Hepatocyte (in vitro differentiated cells): ENCODE measurements at places on chromosomes 5 and 9. TPM values are rescaled to one million over a fixed set of nuclear protein-coding genes. Genes with fewer than 3 reads are reported as not detected.
A peak's percentile ranks its signal among the peaks of the same experiment; 100 is the strongest.

NSD1 gene
- 23.4 and 26.6 TPM in 2 replicates for polyA plus RNA-seq

ZNF454 gene
- polyA plus RNA-seq: not detected in 2 replicates

GRCh38 chr9:112757282-112757883 lies 6.8 kb downstream of the SNX30 start:
- peaks cover 31% of the 10 kb centered on the region for H3K4me1 ChIP-seq
- peak overlapping the region; percentile 20 for H3K27ac ChIP-seq
- no peak overlapping the region for H3K4me3 ChIP-seq
- H3K36me3 ChIP-seq: no peaks in the 10 kb centered on the region
- no peak for DNase-seq
- H3K27me3 ChIP-seq: no peaks in the 10 kb centered on the region

- H3K27ac ChIP-seq: no peak overlapping the region
- H3K36me3 ChIP-seq: no peaks in the 10 kb centered on the region
- no peak for DNase-seq
- no peaks in the 10 kb centered on the region for H3K27me3 ChIP-seq
These were observed 663.2 kb downstream of the TLR4 start for GRCh38 chr9:118367383-118367782.

DNA sequence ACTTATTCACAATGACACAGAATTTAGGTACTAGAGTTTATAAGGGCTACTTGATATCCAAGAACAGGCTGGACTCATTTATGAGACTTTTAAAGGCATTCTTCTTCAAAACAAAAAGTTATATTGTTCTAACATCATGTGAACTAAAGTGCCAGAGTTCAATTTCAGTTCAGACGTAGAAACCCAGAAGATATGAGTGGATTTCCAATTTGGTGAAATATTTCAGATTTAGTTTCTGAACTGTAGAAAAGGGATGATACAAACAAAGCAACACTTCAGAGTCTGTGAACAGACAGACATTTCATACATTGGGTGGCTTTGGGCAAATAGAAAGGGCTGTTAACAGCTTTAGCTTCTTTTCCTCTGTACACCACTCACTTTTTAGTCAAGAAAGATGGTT lies 384.0 kb downstream of the NR2F1-AS1 start:
- H3K4me1 ChIP-seq: peaks cover 17% of the 10 kb centered on the region
- H3K36me3 ChIP-seq: no peaks in the 10 kb centered on the region
- no peaks in the 10 kb centered on the region for H3K27me3 ChIP-seq

- no peak overlapping the region for H3K27ac ChIP-seq
- no peak overlapping the region for H3K4me3 ChIP-seq
- H3K27me3 ChIP-seq: no peaks in the 10 kb centered on the region
- no peak for DNase-seq
These were observed 638.3 kb downstream of the HTR1A start for GRCh38 chr5:63323926-63324325.

DNA sequence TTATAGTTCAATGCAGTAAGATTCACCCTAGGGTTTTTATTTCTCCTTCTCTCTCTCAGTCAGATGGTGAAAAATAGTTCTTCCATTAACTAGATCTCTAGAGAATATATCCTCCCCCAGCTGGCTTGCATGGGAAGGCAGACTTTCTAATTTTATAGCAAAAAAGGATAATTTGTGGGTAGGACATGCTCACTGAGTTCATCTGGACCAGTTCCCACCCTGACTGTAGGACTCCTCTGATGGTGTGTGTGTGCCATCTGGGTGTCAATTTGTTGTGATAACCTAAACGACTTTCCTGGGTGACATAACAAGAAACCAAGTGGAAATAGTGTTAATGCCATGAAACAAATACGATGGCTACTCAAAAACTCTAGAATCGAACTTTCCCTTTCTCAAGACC lies 44.9 kb downstream of the APBA1 start:
- H3K4me1 ChIP-seq: no peaks in the 10 kb centered on the region
- H3K36me3 ChIP-seq: no peaks in the 10 kb centered on the region
- H3K27me3 ChIP-seq: no peaks in the 10 kb centered on the region

DNA sequence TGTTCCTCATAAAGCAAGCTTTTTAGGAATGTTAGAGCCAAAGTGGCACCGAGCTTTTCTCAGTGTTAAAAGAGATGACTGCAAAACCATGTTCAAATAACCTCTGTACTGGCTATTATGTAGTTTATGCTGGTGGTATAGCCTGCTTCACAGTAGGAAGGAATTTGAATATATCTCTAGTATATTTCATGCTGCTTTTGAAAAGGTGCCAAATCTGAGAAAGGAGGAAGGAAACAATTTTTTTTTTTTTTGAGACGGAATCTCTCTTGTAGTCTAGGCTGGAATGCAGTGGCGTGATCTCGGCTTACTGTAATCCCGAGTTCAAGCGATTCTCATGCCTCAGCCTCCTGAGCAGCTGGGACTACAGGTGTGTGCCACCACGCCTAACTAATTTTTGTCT lies 13.5 kb downstream of the CREBRF start:
- H3K4me1 ChIP-seq: no peaks in the 10 kb centered on the region
- no peaks in the 10 kb centered on the region for H3K27me3 ChIP-seq
- no peak for DNase-seq
- H3K4me3 ChIP-seq: no peak overlapping the region
- no peak overlapping the region for H3K27ac ChIP-seq

DNA sequence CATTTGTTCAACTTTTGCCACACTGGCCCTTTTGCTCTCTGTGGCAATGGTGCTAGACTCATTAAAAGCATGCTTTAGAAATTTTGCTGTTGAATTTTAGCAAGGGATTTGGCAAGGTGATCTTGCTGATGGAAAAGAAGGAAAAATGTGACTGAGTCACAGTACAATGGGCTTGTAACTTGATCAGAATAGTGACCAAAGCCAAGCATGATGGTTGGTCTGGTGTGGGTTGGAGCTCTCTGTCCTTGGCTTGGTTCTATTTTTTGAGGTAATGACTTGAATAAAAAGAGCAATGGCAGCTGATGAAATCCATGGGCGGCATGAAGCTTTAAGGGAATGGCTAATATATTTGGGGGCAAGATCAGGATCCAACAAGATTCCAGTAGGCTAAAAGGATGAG lies 114.4 kb upstream of the ZNF366 start:
- H3K36me3 ChIP-seq: no peaks in the 10 kb centered on the region
- H3K27ac ChIP-seq: no peak overlapping the region
- H3K4me3 ChIP-seq: no peak overlapping the region
- peaks cover 23% of the 10 kb centered on the region for H3K4me1 ChIP-seq

NFX1 gene
- polyA plus RNA-seq: 19.5 and 22.4 TPM in 2 replicates

- no peaks in the 10 kb centered on the region for H3K36me3 ChIP-seq
- H3K27ac ChIP-seq: no peak overlapping the region
- peak; percentile 32 for DNase-seq
- H3K4me1 ChIP-seq: no peaks in the 10 kb centered on the region
- no peaks in the 10 kb centered on the region for H3K27me3 ChIP-seq
- H3K4me3 ChIP-seq: no peak overlapping the region
These were observed 297.3 kb downstream of the NR3C1 start for GRCh38 chr5:143106174-143106573.

IL31RA gene
- 0.17 and 0.53 TPM in 2 replicates for polyA plus RNA-seq

DNA sequence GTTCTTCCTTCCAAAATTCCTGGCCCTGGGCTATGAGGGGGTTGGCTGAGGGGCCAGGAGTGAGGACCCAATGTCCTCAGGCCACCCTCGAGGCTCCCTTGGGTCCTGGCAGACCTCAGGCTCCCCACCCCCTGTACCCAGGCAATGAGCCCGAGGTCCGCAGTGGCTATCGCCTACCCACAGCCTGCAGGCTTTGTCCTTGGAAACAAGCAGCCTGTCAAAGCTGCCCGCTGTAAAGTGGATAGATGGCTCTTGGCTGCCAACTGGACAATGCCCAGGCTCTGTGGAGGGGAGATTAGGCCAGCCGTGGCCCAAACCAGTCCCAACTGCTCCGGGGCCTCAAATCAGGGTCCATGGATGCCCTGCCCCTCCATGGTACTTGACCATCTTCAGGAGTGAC lies 2.2 kb upstream of the ADGRD2 start:
- H3K36me3 ChIP-seq: no peaks in the 10 kb centered on the region
- H3K27ac ChIP-seq: no peak overlapping the region
- DNase-seq: no peak
- H3K27me3 ChIP-seq: peaks cover 25% of the 10 kb centered on the region
- H3K4me1 ChIP-seq: peaks cover 8% of the 10 kb centered on the region

RLN2 gene
- polyA plus RNA-seq: 0.70 and 0.81 TPM in 2 replicates

DNA sequence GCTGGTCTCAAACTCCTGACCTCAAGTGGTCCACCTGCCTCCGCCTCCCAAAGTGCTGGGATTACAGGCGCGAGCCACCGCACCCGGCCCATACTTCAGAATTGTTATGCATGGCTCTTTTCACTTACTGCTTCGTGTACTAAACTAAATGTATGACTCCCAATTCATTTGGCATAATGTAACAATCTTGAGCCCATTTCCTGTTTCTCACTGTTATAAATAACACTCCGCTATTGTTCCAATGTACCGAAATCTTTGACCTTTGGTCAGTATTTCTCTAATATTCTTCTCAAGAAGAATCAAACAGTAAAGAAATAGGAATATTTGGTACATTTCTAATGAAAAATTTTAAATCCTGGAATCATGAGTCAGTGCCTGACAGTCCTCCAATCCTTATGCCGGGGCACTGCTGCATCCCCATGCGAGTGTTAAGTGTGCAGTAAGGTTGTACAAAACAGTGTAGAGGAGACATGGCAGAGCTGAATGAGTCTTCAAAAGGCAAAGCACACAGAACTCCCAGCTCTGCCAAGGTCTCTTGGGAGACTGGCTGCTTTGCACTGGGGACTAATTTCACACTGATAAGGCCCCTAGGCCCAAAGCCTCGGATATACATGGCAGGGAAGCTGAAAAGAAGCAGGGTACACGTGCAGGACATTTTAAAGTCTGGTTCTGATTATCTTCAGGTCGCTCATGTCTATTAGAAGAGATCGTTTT lies 58.4 kb downstream of the HABP4 start:
- no peaks in the 10 kb centered on the region for H3K4me1 ChIP-seq
- no peak for DNase-seq
- H3K27me3 ChIP-seq: no peaks in the 10 kb centered on the region
- no peak overlapping the region for H3K27ac ChIP-seq
- no peak overlapping the region for H3K4me3 ChIP-seq

DNA sequence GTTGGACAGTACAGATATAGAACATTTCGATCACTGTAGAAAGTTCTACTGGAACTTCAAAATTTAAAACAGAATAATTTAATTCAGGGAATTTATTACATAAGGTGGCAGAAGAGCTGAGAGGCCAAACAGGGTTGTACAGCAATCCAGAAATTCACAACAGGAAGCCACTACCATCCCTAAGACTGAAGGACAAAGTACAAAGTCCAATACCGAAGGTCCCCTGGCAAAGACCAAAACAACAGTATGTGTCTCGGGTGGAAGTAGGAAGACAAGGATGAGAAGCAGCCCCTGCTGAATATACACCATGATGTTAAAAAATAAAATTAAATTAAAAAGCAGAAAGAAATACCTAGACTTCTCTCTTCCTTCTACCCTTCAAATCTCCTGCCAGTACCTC lies 19.9 kb downstream of the SGTB start:
- no peaks in the 10 kb centered on the region for H3K27me3 ChIP-seq
- H3K36me3 ChIP-seq: no peaks in the 10 kb centered on the region
- no peak for DNase-seq
- no peak overlapping the region for H3K27ac ChIP-seq
- no peak overlapping the region for H3K4me3 ChIP-seq
- no peaks in the 10 kb centered on the region for H3K4me1 ChIP-seq

GRCh38 chr5:24110004-24110615 lies 534.7 kb downstream of the CDH10 start:
- no peaks in the 10 kb centered on the region for H3K27me3 ChIP-seq
- peak; percentile 18 for DNase-seq
- no peak overlapping the region for H3K27ac ChIP-seq
- no peaks in the 10 kb centered on the region for H3K4me1 ChIP-seq

GRCh38 chr5:64331597-64332277 lies 166.1 kb downstream of the RNF180 start:
- H3K36me3 ChIP-seq: no peaks in the 10 kb centered on the region
- no peak for DNase-seq
- H3K4me1 ChIP-seq: no peaks in the 10 kb centered on the region
- no peak overlapping the region for H3K4me3 ChIP-seq
- no peaks in the 10 kb centered on the region for H3K27me3 ChIP-seq

NUDT12 gene
- polyA plus RNA-seq: 7.2 and 7.4 TPM in 2 replicates

DNA sequence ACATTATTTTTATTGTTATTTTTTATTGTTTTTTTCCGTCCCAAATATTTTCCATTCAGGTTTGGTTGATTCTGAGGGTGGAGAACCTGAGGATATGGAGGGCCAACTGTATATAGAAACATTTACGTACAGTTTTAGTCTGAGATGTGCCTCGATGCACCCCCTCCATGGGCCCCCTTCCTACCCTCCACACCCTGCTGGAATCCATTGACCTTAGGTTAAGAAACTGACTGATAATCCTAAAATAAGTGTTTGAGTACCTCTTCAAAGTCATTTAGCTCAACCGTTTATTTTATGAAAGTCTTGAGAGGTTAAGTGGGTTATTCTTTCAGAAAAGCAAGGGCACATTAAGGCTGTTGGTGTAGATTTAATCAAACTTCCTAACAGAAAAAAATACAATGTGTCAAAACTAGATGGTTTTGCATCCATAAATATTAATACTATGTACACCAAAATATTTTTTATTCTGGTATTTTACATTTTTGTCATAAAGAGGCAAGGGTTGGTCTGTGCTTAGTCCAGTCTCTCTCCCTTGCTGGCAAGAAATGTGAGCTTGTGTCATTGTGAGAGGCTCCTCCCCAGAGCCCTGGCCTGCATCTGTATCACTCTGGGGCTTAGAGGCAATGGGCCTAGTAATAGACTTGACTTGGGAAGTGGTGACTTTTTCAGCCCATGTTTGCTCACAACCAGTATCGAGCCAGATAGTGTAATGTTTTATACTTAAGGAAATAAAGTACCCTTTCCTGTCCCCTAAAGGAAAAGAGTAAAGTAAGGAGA lies 15.7 kb downstream of the MTRR start:
- no peak for DNase-seq
- H3K4me3 ChIP-seq: no peak overlapping the region
- no peak overlapping the region for H3K27ac ChIP-seq
- no peaks in the 10 kb centered on the region for H3K36me3 ChIP-seq
- H3K4me1 ChIP-seq: peaks cover 2% of the 10 kb centered on the region

DNA sequence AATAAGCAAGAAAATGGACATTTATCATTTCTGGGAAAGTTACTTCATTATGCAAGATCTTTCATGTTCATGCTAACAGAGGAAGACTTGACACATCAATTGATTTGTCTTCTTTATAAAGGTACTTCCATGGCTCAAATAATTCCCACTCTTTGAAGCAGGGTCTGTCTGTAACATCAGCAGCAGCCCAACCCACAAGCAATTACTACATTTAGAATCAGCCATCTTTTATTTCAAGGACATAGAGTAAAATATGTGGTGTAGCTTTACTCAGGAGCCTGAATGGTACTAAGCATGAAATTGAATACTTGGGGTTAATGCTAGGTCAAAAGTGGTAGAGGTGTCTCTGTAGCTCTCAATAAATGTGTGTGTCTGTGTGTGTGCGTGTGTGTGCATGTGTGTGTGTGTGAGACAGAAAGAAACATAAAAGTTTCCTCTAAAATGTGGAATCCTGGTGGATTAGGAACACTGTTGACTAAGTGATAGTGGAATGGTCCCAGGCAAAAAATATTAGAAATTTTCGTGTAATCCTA lies 581.1 kb downstream of the CAAP1 start:
- no peaks in the 10 kb centered on the region for H3K27me3 ChIP-seq
- DNase-seq: no peak
- no peak overlapping the region for H3K27ac ChIP-seq
- H3K36me3 ChIP-seq: no peaks in the 10 kb centered on the region
- H3K4me1 ChIP-seq: no peaks in the 10 kb centered on the region
- H3K4me3 ChIP-seq: no peak overlapping the region
